Putamen (tissue), 1 donor: ENCODE measurements at places on chromosomes 11 and 22.

- DNase-seq = no peak
These were observed 9.7 kb upstream of the FGF3 start for GRCh38 chr11:69828971-69829344.

- DNase-seq = no peak
These were observed 82.7 kb upstream of the HORMAD2 start for GRCh38 chr22:29997516-29997915.

DNA sequence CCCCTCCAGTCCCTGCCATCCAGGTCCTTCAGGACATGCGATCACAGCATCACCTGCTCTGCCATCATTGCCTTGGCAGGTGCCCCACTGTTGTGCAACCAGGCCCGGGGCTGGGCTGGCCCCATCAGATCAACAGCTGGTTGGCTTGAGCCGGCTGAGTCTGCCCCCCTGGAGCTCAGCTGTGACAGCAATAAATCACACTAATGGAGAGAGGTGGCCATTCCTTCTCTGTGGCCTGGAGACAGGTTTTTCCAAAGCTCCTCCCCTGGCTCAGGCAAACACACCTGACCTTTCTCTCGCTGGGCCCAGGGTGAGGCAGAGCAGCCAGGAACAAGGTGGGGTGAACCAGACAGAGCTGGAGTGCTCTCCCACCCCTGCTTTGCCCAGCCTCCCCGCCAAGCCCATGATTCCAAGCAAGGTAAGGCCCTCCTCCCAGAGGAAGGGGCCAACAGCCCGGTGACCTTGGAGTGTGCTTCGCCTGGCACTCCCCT is 8.9 kb upstream of the FXYD2 start:
- DNase-seq = no peak

- no peak for DNase-seq
These were observed 7.1 kb downstream of the ABCG4 start for GRCh38 chr11:119155733-119156492.

GRCh38 chr11:6928916-6929315 is 2.7 kb downstream of the ZNF215 start:
- DNase-seq = no peak

GRCh38 chr22:42837556-42837955 is 19.5 kb downstream of the ARFGAP3 start:
- DNase-seq = no peak

DNA sequence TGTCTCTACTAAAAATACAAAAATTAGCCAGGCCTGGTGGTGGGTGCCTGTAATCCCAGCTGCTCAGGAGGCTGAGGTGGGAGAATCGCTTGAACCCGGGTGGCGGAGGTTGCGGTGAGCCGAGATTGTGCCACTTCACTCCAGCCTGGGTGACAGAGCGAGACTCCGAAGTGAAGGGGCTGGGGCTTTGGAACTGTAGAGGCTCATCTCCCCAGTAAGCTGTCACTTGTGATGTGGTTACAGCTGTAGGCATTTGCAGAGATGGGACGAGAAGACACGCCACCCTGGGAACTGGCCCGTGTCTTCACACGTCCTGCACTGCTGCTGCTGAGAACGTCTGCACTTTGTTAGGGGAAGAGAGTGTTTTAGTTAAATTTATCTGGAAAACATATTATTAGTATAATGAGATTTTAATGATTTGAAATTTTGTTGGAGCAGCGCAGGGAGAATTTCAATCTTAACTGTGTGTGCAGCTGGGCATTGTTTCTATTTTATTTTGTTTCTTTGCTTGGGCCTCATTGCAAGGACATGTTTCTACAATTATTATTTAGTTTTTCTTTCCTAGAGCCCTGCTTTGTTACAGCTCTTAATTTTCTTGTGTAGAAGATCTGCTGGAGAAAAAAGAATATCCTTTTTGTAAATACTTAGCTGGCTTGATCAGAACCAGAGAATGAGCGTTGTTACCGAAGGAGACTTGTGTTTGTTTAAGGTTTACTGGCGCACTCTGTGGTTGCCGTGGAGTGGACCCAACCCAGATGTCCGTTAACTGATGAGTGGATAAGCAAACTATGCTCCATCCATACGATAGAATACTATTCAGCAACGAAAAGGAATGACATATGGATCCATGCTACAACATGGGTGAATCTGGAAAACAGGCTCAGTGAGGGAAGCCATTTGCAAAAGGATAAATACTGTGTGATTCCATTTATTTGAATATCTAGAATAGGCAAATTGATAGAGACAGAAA is 18.4 kb downstream of the PARVB start:
- no peak for DNase-seq

DNA sequence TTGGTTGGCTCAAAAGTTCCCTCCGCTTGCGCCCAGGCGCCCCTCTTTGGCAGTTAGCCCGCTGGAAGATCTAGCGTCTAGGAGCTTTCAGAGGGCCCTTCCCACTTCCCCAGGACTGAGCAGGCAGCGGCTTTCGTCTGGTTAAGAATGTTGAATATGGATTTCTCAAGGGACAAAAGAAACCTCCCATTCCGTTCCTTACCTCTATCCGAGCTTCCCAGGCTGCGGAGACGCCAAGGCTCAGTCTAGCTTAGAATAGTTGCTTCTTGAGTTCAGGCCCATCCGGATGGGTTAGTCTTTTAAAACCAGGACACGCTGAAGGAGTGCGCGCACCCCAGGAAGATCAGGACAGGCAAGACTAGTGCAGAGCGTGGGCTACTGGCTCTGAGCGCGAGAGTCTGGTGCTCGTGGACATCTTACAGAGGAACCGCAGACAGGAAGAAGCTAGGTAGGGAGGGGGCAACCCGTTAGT is 1.6 kb downstream of the NELL1 start:
- no peak for DNase-seq

GRCh38 chr22:25996669-25997068 is 172.6 kb upstream of the SEZ6L start:
- DNase-seq = no peak

- no peak for DNase-seq
These were observed 36.5 kb downstream of the KIAA0930 start for GRCh38 chr22:45204241-45204640.

DNA sequence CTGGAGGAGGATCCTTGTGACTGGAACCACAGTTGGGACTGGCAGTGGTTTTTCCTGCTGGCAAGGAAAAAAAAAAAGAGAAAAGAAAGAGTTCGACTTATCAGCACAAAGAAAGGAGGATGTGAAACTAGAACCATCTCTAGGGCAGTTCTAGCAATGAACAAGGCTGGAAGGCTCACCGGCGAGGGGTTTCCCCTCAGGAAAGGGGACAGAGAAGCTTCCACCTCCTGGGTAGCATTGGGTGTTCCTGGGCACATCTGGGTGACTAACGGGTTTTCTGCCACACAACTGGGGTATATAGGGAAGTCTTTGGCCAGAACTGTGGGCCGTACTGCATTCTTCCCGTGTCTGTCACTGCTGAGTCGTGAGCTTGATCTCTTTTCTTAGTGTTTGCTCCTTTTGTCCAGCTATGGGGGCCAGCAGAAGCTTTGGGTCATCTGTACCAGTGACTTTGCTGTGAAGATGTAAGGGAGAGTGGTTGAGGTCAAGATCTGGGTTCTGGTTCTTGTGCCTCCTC is 109.4 kb upstream of the OR4B1 start:
- no peak for DNase-seq

DNA sequence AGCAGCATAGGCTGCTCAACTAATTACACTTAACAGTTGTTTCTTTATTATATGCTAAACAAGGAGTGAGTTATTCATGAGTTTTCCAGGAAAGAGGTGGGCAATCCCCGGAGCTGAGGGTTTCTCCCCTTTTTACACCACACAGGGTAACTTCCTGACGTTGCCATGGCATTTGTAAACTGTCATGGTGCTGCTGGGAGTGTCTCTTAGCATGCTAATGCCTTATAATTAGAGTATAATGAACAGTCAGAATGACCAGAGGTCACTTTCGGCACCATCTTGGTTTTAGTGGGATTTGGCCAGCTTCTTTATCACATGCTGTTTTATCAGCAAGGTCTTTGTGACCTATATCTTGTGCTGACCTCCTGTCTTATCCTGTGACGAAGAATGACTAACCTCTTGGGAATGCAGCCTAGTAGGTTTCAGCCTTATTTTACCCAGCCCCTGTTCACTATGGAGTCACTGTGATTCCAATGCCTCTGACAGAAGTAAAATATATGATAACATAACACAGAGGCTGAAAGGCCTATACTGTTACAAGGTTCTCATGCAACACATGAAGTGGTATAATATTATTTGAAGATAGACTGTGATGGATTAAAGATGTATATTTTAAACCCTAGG is 41.3 kb upstream of the RDX start:
- no peak for DNase-seq

GRCh38 chr11:63937713-63938478 is 906 bp upstream of the NAA40 start:
- no peak for DNase-seq

- no peak for DNase-seq
These were observed 154.1 kb downstream of the DDX10 start for GRCh38 chr11:108818971-108819370.

GRCh38 chr11:70306586-70307033 is 36.1 kb downstream of the PPFIA1 start:
- DNase-seq = no peak

GRCh38 chr22:46734830-46735453 is 3.1 kb downstream of the CERK start:
- DNase-seq = no peak

- DNase-seq = no peak
These were observed 109.5 kb downstream of the FANCF start for GRCh38 chr11:22516111-22516510.

DNA sequence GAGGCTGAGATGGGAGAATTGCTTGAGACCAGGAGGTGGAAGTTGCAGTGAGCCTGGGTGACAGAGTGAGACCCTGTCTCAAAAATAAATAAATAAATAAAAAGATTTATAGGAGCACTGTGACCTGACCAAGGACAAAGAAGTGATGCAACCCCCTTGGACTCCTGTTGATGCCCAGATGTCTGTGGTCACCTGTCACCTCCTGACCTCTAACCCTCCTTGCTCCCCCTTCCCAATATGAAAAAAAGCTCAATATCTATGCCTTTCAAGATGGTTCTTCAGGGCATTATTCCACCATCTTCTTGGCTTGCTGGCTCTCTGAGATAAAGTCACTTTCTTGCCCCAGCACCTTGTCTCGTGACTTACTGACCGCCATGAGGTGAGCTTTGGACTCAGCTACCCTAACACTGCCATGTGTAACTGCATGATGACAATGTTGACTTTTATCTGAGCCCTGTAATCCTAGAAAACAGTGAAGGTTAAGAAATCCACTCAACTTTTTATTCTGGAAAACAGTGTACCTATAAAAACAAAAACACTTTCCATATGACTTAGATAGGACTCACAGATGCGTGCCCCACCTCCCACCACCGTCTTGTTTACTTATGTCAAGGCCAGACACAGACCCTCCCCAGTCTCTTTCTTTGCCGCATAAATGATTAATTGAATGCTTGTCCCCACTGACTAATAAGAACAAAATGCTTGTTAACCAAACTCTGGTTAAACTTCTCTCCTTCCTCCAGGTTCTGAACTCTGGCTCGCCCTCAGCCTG is 360.5 kb downstream of the BUD13 start:
- no peak for DNase-seq

GRCh38 chr22:18001040-18001893 is 23.1 kb downstream of the MICAL3 start:
- DNase-seq = peak; percentile 96

GRCh38 chr22:19632668-19633148 is 81.6 kb upstream of the SEPTIN5 start:
- DNase-seq = no peak

DNA sequence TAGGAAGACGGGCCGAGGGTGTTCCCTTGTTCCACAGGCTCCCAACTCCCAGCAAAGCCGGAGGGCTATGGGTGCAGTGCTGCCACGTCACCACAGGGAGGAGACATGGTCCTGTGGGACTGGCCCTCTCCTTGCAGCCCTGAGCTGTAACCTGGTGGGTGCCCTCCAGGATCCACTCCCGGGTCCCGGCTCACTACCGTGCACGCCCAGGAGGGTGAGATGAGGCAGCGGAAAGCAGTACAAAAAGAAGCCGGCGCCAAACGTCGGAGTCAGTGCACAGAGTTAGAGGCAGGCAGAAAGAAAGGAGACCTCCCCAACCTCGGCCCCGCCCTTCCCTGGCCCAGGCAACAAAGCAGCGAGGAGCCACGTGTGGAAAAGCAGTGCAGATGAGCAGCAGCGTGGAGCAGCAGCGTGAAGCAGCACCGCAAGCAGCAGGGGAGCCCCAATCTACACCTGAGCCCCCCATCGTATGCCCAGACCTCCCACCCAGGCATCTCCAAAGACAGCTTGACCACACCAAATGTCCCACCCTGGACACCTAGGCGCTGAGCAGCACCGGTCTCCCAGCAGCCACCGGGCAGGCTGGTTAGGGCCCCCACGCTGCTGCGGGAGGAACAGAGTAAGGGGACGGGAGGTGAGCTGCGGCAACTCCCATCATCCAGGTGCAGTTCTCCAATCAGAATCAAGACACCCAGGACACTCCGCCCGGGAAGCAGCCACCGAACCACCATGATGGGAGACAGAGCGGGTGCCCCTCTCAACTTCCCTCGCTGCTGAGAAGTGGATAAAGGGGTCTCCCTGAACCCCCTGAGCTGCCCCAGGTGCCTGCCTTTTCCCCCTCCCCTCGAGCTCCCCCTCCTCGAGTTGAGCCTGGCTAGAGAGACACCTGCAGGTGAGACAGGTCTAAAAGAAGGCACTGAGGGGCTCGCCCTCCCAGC is 28.8 kb downstream of the IGSF9B start:
- peak; percentile 46 for DNase-seq

DNA sequence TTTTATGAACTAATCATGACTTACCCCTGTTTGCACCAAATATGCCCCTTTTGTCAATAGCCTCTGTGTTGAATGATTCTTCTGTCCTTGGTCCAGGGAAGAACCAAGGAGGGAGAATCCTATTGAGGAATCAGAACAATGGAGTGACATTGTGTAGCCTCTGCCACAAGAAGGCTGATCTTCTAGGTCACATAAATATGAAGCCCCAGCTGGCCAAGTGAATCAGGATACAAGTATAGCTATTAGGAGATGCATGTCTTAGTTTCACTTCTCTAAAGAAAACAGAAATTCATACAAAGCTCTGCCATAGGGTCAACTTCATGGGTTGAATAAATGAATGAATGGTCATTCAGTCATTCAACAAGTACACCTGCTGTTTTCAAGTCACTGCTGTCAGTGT is 118.2 kb upstream of the BLID start:
- peak; percentile 58 for DNase-seq

DNA sequence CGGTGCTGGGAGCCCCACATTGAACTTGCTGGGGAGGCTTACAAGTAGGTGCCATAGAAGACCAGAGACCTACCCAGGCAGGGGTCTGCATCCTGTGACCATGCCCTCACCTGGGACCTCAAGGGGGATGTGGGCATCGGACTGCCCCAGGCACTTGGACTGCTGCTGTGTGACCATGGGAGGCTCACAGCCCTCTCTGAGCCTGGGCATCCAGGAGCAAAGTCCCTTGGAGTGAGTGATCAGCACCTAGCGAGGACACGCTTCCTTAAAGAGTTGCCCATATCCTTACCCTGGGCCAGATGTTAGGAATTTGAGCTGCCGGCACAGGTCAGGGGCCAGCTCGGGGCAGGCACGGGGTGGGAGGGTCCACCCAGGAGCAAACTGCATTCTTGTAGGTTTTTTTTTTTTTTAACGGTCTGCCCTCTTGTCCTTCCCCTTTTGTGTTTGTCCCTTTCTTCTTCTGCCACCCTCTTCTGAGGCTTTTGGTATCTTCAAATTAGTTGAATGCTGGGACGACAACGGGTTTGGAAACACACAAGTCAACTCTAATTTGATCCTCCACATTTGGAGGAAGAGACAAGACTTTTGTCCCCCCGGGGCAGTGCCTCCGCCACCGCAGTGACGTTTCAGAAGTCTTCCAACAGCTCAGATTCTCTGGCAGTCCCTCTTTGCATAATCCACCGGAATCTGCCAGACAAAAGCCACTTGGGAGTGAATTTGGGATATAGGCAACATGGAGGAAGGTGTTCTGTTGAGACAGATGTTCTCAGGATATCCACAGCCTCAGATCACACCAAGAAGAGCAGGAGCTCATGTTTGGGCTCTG is 46.1 kb upstream of the LINC01488 start:
- DNase-seq = no peak
